ENCODE measurements at places on chromosomes 5 and 9.

GRCh38 chr5:175692996-175693710 is 35.3 kb downstream of the HRH2 start:
- DNase-seq, result no peak

DNA sequence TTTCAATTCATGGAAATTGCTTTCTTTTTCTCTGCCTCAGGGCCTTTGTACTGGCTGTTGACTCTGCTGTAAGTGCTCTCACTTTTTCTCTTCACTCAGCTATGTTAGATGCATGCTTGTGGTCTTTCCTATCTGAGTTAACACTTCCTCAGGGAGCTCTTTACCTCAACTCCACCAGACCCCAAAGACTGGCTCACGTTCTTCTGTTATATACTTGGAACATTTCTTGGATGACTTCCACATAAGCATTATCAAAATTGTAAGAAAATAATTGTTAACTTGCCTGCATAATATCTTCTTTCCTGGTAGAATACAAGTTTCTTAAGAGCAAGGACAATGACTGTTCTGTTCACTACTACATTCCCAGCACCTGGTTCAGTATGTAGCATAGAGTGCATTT is 455.9 kb downstream of the EBF1 start:
- DNase-seq, result no peak

DNA sequence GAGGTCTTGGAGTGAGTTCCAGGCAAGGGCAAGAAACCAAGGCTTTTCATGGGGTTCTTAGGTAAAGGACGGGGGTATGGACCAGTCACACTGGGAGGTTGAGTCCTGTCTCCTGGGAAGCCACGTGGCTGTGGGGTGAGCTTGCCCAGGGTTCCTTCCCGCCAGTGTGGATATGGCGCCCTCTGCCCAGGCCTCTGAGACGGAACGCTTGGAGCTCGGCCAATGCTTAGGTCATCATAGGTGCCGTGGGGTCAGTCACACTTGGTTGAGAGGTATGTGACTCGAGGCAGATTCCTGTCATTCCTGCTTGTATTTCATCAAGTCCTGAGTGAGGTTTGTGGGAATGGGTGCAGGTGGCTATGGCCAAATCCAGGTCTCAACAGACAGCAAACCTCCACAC is 46.2 kb downstream of the TENT4A start:
- DNase-seq, result no peak

DNA sequence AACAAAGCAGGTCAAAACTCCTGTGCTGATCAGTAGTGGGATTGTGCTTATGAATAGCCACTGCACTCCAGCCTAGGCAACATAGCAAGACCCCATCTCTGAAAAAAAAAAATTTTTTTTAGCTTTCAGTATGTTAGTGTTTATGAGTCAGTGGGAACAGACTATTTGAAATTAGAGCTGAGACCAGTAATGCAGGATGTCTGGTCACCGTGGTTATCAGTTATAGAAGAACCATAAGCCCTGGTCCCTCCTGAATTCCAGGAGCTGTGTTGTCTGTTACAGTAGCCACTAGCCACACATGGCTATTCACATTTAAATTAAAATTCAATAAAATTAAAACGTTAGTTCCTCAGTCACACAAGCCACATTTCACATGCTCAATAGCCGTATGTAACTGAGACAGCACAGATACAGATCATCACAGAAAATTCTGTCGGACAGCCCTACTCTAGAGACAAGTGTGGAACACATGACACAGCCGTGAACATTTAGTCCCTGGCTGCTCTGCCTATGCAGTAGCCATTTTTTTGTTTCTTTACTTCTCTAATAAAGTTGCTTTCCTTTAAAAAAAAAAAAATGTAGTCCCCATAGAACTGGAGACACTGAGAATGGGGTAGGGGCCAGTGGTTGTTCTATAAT is 96.1 kb upstream of the SAP30L start:
- DNase-seq, result no peak

DNA sequence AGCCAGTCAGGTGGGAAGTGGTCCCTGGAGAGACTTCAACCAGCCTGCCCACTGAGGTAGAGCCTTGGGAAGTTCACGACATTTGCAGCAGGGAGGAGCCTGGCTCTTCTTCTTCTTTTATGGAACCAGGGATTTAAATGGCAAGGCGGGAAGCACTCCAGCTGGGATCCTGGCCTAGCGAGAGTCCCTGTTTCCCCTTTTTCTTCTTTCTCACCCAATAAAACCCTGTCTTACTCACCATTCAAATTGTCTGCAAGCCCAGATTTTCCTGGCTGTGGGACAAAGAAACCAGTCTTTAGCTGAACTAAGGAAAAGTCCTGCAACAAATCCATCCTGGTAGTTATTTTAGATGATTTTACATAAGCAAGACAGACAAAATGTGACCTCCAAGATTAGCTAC is 503.7 kb downstream of the CDH10 start:
- DNase-seq, result no peak

All from NCI-H1436 treated with DMSO at 0.1 percent for 48 hours (cell line).